NK-92 treated with Interleukin-12 subunit alpha and Interleukin-12 subunit beta, amount 100 ng/mL, for 24 hours (cell line): ENCODE measurements at places on chromosomes 12 and 14.

DNA sequence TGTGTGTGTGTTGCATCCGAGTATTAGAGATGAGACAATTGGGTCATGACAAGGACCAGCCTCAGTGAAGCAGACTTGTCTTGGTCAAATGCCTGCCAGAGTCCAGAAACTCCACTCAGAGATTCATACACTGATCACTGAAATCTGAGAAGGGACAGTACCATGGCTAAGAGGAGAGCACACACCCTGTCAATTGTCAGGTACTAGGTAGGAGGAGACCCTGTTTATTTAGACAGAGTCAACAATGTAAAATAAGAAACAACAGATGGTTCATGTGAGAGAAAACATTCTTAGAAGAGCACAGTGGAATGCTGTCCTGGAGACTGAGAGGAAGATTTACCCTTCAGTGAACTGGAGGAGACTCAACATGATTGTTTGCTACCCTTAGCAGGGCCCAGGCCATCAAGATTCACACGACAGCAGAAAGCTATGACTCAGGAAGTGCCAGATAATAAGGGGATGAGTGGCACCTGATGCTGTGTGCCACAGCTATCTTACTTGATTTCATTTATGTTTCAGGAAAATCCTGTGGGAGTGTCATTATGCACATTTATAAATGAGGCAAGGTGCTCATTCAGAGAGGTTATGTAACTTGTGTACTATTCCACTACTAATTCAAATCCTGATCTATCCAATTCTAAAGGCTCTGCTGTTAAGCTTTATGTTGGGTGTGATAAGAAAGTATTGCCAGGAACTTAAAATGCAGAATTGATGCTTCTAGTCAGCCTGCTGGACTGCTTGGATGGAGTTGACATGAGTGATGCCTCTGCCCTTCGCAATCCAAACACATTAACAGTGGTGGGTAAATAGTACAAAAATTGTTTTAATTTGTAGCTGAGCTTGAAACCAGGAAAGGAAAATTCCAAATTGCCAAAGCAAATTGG is 136.6 kb upstream of the NEDD1 start:
- DNase-seq = no peak

DNA sequence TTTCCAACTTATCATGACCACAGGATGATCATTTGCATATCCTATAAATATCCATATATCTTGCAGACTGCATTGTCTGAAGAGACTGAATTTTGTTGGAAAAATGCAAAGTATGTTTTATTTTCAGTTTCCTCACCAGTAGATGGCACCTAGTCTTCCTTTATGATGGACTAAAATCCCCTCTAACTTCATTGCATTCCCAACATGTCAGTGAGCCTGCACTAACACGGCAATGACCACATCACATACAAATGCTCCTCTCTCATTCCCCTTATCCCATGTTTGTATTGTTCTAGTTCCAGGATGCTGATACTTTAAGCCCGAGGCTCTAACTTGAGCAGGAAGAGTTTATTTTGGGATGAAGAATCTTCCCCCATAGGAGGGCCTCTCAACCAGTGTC is 24.7 kb upstream of the MYBPC1 start:
- no peak for DNase-seq

DNA sequence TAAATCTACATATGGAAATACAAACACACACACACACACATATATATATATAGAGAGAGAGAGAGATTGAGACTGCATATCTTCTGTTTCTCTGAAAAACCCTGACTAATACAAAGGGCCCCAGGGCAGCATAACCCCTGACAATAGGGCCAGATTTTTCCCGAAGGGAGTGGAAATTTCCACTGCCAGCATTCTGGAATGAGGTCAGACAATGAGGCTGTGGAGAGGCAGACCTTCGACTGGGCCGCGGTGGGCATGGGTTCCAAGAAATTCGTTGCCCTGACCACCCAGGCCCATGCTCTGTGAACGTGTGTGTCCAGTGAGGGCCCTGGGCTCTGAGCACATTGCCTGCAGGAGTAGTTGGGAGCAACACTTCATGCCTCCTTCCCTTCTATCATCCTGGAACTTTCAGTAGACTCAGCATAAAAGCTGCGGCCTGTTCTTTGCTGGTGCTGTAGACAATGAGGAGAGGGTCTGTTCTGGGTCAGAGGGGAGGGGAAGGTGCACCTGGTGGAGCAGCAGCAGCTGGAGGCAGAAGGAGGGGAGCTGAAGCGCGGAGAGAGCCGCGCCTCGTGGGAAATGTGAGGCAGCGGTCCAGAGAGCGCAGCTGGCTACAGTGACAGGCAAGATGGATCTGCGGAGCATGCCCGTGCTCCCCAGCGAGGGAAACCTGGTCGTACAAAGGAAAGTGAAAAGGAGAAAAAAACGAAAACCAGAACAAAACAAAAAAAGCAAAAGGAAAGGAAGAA is 25.6 kb upstream of the CCDC60 start:
- DNase-seq = no peak

- no peak for DNase-seq
Measured at GRCh38 chr14:89600950-89601826, 184.2 kb upstream of the FOXN3 start.

DNA sequence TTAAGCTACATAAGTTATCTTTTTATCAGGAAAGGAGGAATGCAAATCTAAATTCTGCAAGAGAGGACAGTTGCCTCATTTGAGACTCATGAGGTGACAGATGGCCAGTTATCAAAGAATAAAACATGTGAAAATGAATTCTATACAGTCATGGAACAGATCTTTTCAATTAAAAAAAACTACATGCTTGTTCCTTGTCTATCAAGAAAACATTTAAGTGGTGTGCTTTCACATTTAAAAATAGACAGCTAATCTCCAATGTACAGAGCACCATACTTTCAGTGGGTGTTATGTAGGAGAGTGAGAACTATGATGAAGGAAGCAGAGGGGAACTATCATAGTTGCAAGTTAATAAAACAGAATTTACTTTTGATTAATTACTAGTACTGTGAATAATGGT is 76.7 kb upstream of the TTC7B start:
- no peak for DNase-seq

GRCh38 chr12:62299617-62300016 is 39.4 kb downstream of the USP15 start:
- no peak for DNase-seq

- DNase-seq = no peak
Measured at GRCh38 chr12:18375131-18375530, 113.8 kb downstream of the PIK3C2G start.

- DNase-seq = no peak
Measured at GRCh38 chr12:4881266-4882064, 28.2 kb upstream of the KCNA1 start.

- DNase-seq = no peak
Measured at GRCh38 chr12:9273276-9273675, 65.1 kb upstream of the PZP start.

GRCh38 chr14:88516861-88517357 is 37.9 kb downstream of the PTPN21 start:
- no peak for DNase-seq

DNA sequence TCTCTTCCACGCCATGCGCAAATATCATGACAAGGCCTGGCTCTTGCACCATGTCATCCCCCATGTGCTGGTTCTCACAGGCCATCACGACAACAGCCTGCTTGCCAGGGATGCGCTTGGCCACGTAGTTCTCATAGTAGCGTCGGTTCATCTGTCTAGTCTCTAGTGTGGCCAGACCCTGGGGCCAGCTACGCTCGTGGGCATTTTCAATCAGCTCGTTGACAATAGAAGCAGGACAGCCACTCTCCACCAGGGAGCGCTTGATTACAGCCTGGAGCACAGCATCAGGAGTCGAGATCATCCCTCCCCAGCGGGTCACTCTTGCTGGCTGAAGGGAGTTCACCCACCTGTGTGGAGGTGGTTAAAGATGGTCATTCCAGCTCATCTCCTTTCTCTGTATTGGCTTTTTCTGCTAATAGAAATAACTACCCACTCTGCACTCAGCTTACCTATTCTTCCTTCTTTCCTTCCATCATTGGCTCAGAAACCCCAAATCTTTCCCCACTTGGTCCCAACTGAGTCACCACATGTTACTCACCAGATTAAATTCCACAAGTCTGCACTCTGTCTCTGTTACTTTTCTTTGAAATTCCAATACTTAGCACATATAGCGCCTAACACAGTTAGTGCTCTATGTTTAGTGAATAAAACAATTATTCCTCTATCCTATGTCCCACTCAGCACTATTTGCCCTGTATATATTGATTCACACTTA is 15.1 kb downstream of the RNF41 start:
- no peak for DNase-seq
